ENCODE measurements at places on chromosomes 5 and 9.

GRCh38 chr9:106577121-106577520, 285.8 kb upstream of the ZNF462 start:
- DNase-seq, result no peak

DNA sequence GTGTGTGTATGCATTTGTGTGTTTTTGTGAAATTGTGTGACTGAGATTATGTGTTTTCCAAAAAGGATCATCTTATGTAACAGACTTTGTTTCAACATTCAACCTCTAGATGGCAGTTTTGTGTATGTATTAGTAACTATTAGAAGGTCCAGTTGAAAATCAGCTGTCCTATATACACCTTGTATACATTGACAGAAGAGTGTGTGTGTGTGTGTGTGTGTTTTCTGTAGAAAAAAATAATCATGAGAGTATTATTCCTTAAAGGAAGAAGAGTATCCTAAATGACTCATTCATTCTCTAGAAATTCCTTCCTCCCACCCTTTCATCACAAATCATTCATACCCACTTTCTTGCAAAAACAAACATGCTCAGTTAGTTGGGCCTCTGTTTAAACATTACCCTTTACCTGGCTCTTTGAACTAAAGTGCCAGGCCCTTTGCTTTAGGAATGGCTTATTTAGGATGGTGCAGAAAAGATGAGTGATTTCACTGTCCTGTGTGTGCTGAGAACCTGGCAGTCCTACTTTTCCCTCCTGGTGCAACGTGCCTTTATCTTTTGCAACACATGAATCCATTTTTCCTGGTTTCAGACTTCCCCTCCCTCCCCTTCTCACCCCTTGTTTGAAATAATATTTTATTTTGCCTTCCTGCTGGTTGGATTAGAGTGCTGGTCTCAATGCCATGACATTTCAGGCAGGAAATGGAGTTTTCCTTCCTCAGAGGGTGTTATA, 152.2 kb downstream of the ARHGAP26 start:
- DNase-seq, result no peak

DNA sequence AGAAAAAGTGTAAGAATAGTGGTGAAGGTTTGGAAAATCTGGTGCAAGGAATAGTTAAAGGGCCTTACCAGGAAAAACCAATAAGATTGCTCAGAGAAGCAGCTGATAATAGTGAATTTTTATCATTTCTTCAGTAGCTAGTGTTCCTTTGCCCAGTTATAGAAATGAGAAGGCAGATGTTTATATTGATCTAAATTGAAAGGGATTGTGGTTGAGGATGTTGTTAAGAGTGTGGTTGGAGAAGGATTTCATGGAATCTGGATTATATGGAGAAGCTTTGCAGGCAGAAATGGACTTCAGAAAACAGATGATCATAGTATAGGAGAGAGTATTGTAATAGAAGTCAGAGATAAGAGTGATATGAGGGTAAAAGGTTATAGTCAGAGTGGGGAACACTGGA, 102.6 kb downstream of the XRCC4 start:
- no peak for DNase-seq

- no peak for DNase-seq
Measured at GRCh38 chr9:107637421-107638420, 148.2 kb upstream of the KLF4 start.

GRCh38 chr9:126171641-126172040, 155.0 kb upstream of the MVB12B start:
- no peak for DNase-seq

DNA sequence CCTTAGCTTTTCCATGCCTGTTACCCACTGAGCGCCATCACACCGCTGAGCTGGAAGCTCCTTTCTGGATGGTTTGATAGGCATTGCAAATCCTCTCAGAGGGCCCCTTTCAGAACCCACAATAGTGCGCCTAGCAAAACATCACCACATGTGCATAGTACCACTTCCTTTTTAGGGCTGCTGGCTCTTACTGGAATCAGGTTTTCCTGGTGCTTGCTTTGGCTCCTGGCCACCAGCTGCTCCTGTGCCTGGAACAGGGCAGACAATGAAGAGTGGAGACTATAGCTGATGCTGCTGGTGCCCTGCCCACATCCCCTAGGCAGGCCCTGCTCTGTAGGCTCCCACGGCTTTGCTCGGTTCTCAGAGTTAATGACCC, 163.6 kb upstream of the SEMA6A start:
- no peak for DNase-seq
